Activated CD4-positive, alpha-beta T cell treated with anti-CD3 and anti-CD28 coated beads, Interleukin-2, amount 50 U/mL, for 24 hours (primary cell): ENCODE measurements at places on chromosomes 12 and 14.

GRCh38 chr12:52651726-52652261, at the start of gene KRT2:
KRT2 (minus strand) TSS chr12:52652211; CDS start chr12:52652142, 69 bp downstream.
- no peak for DNase-seq

GRCh38 chr14:104982548-104983230, 2.9 kb upstream of the CLBA1 start:
- no peak for DNase-seq

GRCh38 chr12:1719139-1719538, 28.3 kb downstream of the ADIPOR2 start:
- DNase-seq, result no peak

DNA sequence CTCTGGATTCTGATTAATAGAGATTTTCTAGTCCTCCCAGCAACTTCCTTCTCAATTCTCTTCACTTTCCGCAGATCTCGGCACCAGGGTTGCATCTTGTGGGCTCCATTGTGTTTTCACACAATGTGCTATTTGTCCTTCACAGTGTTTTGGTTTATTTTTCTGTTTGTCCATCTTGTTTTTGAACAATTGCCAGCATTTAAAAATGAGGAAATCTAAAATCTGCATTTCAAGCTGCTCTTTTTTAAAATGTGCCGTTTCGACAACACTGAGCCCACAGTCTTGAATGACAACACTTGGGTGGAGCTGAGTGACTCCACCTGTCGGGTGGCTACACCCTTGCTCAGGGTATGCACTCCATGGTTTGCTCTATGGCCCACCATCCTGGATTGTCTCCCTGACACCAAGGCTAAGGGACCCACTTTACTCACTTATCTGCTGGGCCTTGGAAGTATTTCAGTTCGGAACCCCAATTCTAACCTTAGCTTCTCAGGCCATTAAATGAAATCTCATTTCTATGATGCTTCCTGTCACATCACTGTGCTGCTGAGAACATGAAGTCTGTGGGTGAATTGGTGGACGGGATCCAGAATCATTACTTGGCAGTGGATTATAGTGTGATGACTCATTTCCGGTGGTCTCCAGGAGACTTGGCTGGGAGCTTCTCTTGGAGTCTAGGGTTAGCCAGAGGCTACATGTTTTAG, 3.4 kb upstream of the MYRFL start:
- no peak for DNase-seq

GRCh38 chr12:125434936-125435443, 369.8 kb downstream of the AACS start:
- DNase-seq, result no peak

- DNase-seq, result no peak
These were observed 272.0 kb upstream of the DIO3 start for GRCh38 chr14:101289230-101289690.

- no peak for DNase-seq
These were observed 23.8 kb upstream of the COX6A1 start for GRCh38 chr12:120413901-120414695.

GRCh38 chr12:56206452-56207166, 15.1 kb downstream of the RNF41 start:
- DNase-seq, result no peak

GRCh38 chr14:92546347-92547053, 32.9 kb downstream of the RIN3 start:
- DNase-seq, result no peak

GRCh38 chr12:31496257-31496656, 94.7 kb downstream of the DENND5B start:
- DNase-seq, result no peak

DNA sequence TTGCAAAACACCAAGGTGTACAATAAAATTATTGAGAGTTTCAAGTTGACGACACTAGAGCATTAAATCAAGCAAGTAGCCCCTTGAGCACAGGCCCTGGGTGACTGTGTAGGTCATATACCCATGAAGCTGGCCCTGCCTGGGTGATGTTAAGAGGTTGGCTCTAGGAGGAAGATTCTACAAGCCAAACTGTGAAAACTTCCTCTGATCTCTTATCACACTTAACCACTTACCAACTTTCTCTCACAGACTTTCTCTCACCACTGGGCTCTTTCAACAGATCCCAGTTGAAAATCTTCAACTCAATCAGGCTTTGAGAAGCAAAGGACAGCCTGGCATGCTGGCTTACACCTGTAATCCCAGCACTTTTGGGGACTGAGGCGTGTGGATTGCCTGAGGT, 186.9 kb upstream of the BTG1 start:
- DNase-seq, result no peak

DNA sequence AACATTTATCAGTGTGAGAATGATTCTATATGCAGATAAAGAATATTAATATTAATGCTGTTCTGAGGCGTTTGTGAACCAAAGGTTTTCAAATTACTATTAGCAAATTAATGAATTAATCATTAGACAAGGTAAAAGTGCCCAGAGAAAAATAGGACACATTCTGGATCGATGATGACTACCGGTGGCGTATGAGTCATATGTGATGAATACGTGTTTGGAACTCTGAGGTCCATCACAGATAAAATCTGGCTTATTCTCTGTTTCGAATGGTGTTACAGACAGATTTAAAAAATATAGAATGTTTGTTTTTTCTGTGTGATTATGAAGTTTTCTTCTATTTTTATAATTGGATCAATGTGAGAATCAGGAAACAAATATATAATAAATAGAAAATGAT, 79.2 kb upstream of the RTL1 start:
- DNase-seq, result no peak

GRCh38 chr12:108589028-108589839, 8.7 kb downstream of the TMEM119 start:
- DNase-seq, result no peak

DNA sequence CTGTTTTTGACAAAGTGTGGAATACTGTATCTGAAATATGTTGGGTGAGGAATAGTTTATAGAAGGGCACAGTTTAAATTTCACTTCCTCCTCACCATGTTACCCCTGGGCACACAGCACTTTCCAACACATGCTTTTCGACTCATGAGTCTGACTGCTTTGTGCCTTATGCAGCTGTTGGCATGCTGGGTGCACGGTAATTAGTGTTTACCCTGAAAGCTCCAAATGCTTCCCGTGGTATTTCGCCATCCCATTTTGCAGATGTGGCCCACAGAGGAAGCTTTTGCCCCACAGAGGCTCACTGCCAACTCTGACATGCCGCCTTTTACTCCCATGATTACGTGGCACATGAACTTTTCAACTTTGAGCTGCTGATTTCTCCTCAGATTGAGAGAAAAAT, 168.6 kb downstream of the PRKCH start:
- DNase-seq, result no peak

DNA sequence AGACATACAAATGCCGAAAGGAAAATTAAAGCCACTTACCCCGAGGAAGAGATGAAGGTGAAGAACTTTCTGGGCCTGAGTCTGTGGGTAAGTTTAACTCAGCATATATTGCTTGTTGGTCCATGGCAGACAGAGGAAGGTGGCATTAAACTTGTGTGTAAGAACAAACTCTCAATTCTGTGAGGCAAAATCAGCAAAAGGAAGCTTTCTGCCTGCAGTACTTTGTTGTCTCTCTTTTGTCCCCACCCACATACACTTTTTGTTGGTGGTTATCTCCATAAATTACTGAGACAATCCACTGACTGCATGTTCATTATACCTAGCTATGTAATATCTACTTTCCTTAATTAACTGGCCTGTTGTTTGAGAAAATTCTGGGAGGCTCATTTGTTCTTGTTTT, at the start of gene KLRB1:
Gene KLRB1, minus strand, starts transcription at position 201 of the 400 bp plus-strand sequence. Its CDS starts 77 bp downstream, at position 124.
- DNase-seq, result no peak
